ENCODE measurements at places on chromosomes 4 and X.

DNA sequence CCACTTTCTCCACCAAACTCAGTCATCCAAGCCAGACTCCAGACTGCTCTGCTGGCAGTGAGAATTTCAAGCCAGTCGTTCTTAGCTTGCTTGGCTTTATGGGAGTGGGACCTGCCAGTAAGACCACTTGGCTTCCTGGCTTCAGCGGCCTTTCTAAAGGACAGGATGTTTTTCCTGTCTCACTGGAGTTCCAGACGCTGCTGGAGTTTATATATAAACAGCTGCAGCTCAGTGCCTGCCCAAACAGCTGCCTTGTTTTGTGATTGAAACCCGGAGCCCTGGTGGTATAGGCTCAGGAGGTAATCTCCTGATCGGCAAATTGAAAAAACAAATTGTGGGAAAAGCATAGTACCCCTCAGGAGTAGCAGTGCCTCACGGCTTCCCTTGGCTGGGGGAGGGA, 1165.8 kb upstream of the ADGRL3 start:
- DNase-seq = no peak

- DNase-seq = no peak
Observed at GRCh38 chr4:92636038-92636806, 332.5 kb downstream of the GRID2 start.

- DNase-seq = no peak
Observed at GRCh38 chr4:182826391-182826790, 90.8 kb downstream of the DCTD start.

GRCh38 chr4:33060674-33061542, 2340.7 kb downstream of the PCDH7 start:
- DNase-seq = no peak

GRCh38 chr4:159542296-159542695, 439.4 kb downstream of the RAPGEF2 start:
- DNase-seq = no peak

- no peak for DNase-seq
Observed at GRCh38 chrX:105314458-105314857, 94.0 kb upstream of the TEX13A start.

DNA sequence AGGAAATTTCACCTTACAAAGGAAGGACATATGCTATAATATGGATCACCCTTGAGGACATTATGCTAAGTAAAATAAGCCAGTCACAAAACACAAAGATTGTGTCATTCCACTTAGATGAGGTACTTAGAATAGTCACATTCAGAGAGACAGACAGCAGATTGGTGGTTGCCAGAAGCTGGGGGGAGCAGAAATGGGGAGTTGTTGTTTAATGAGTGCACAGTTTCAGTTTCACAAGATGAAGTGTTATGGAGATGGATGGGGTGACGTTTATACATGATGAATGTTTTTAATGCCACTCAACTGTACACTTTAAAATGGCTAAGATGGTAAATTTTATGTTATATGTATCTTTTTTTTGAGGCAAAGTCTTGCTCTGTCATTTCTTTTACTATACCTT, 14.8 kb upstream of the SPON2 start:
- no peak for DNase-seq

DNA sequence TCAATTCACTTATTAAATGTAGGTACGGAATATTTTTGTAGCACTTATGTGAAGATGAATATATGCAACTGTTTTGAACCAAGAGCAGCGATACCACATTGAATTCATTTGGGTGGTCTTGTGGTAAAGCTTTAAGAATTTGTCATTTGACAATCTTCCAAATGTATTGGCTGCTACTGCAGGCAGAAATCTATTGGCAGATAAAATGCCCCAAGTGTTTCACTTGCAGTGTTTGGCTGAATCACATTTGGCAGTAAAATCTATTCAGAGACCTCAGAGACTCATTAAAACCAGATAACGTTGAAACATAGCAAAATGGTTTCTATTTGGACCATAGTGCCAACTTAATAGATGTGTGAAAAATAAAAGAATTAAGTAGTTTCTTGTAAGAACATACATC, 303.4 kb downstream of the FGF13 start:
- DNase-seq = no peak

DNA sequence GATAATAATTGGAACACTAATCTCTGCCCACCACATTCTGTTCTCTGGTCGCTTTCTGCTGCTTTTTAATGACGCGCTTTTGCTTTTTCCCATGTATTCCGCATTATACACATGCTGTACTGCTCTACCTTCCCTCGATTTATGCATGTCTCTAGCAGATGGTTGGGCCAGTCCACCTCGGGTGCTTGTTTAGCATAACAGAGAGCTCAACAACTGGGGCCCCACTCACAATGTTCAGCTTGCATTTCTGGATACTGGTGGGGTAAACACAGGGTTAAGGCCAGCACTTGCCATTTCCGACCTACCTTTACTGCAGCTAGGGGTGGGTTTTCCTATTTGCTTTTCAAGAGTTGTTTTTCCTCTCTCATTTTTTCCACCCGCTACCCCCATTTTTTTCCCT, 255.8 kb downstream of the SOX3 start:
- DNase-seq = no peak

DNA sequence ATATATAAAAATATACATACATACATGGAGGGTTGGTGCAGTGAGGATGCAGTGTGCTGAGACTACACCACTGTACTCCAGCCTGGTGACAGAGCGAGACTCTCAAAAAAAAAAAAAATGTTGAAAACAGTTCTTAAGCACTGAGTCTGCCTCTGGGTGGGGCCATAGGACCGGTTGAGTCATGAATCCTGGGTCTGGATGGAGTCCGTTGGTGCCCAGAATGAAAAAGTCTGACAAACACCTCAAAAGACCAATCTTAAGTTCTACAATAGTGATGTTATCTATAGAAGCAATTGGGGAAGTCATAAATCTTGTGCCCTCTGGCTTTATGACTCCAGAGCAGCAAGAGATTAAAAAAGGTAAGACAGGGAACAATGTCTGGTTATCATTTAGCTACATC, 70.4 kb downstream of the FGFBP1 start:
- no peak for DNase-seq

- no peak for DNase-seq
Observed at GRCh38 chr4:186201535-186202230, 10.3 kb downstream of the CYP4V2 start.

- no peak for DNase-seq
Observed at GRCh38 chr4:139809757-139810140, 144.1 kb downstream of the MGST2 start.

GRCh38 chrX:24550166-24550565, 85.1 kb downstream of the PDK3 start:
- no peak for DNase-seq

DNA sequence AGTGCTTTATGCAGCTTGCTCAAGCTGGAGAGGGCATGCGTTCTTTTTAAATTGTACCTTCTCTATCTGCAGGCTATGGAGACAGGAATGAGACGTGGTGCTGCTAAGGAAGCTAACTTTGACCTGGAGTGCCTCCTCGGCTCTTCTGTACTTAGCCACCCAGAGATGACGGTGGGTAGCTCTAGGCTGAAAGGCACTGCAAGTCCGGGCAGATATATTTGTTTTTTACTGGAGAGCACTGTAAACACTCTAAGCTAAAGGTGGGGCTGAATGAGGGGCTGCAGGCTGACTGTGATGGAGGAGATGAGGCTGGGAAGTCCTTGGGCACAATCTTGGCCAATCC, 12.1 kb downstream of the ELF4 start:
- DNase-seq = no peak

GRCh38 chr4:159608436-159608835, 505.6 kb downstream of the RAPGEF2 start:
- no peak for DNase-seq

DNA sequence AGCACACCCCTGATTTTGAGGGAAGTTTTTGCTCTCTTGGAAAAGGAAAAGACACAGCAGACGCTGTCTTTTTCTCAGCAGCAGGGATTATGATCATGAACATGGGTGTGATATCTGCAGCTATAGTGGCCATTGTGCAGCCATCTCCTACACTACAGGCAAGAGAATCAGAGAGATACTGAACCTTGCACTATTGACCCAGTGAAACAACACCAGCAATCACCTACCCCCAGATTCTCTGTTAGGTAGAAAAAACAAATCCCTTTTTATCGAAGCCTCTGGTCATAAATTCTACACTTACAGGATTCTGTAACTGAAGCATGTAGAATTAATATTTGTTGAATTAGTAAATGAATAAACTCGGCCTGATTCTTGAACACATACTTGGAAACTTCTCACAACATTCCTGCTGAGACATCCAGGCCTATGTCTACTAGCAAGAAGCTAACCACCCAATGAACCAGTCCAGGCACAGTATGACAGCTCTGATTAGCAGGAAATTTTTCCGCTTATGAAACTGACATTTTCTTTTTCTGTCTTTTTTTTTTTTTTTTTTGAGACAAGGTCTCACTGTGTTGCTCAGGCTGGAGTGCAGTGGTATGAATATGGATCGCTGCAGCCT, 5.0 kb upstream of the AFAP1 start:
- no peak for DNase-seq
